Activated CD8-positive, alpha-beta T cell treated with anti-CD3 and anti-CD28 coated beads for 36 hours (primary cell): ENCODE measurements at places on chromosomes 7 and 10.

- DNase-seq: no peak
Observed at GRCh38 chr10:127399668-127400067, 149.4 kb upstream of the NPS start.

GRCh38 chr10:76160446-76161300, 729.2 kb downstream of the LRMDA start:
- DNase-seq: no peak

GRCh38 chr7:149334219-149334618, 72.2 kb downstream of the ZNF783 start:
- DNase-seq: no peak

- DNase-seq: no peak
Observed at GRCh38 chr10:131700032-131700431, 200.8 kb upstream of the PPP2R2D start.

GRCh38 chr7:81209059-81209458, 290.2 kb upstream of the SEMA3C start:
- no peak for DNase-seq

GRCh38 chr10:21754410-21755011, 220.5 kb downstream of the MLLT10 start:
- DNase-seq: no peak

DNA sequence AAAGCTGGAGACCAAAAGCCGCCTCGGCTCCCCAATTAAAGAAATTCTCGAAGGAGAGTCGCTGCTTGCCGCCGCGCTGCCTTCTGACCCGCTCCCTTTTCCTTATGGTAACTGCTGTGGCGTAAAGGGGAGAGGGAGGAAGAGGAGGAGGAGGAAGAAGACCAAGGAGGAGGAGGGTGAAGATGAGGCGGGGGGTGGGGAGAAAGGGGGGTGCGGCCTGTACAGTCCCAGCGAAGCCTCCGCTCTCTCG, 388 bp downstream of the CNOT4 start:
- no peak for DNase-seq

GRCh38 chr10:52566471-52567246, 205.9 kb downstream of the MBL2 start:
- DNase-seq: no peak

DNA sequence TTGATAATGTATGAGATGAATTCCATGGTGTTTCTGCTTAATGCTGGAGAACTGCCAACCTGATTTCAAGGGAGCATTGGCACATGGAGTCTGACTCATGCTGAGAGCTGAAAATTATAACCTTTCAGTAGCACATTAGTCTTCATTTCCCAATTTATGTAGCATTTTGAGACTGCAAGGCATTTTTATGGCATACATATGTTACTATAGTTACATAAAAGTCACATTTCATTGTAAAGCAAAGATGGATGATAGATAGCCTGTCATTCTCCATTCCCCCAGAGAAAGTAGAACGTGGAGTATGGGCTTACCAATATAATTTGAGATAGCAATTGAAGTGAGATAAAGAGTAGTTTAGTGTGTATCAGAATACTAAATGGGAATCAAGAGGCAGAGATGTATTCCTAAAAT, 103.1 kb downstream of the SLC16A9 start:
- no peak for DNase-seq

DNA sequence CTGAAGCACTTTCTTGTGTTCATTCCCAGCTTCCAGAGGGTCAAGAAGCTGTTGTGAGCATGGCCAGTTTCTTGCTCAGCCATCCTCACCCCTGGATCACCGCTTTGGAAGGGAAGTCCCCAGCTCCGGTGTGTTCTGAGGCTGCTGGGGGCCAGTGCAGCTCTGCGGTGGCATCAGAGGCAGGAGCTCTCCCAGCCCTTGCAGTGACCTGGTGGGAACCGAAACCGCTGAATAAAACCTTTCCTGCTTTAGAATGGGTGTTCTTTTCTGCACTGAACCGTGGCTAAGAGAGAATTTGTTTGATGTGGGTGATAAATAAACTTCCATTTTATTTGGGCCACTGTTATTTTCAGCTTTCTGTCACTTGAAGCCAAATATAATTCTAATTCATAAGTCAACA, 450.9 kb upstream of the VSTM2A start:
- DNase-seq: no peak

- DNase-seq: peak; percentile 43
Observed at GRCh38 chr10:114694062-114694461, 36.0 kb upstream of the ABLIM1 start.

GRCh38 chr10:117350909-117351308, 24.3 kb downstream of the PDZD8 start:
- no peak for DNase-seq

DNA sequence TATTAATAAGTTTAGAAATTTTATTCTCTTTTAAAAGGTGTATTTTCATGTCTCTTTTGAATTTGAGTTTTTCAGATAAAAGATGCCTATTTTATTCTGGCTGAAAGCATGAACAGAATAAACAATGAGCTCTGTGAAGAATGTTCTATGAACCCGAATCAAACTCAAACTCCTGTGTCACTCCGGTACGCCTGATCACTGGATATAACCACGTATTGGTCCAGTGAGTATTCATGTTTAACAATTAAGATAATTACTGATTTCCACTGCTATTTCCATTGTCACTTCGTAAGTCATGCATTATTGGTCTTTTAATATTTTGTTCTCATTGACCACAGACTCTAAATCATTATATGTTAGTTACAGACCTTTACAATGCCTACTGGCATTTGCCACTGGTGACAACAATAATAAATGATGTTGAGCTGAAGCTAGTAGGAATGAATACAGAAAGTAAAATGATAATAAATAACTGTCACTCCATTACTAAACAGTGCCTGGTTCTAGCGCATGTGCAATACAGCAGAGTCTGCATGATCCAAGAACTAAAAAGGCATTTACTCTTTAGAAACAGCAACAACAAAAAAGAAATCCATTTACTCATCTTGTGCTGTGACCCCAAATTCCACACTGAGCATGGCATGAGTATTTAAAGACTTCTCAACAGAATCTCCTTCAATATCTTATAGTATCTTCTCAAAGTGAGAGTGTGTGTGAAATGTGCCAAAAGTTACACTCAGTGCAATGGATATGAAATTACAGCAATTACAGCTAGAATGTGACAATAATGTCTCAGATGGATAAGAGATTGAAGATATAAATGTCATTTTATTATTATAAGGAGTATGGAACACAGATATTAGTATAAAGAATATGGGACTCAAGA, 827.0 kb upstream of the LRRTM3 start:
- no peak for DNase-seq

DNA sequence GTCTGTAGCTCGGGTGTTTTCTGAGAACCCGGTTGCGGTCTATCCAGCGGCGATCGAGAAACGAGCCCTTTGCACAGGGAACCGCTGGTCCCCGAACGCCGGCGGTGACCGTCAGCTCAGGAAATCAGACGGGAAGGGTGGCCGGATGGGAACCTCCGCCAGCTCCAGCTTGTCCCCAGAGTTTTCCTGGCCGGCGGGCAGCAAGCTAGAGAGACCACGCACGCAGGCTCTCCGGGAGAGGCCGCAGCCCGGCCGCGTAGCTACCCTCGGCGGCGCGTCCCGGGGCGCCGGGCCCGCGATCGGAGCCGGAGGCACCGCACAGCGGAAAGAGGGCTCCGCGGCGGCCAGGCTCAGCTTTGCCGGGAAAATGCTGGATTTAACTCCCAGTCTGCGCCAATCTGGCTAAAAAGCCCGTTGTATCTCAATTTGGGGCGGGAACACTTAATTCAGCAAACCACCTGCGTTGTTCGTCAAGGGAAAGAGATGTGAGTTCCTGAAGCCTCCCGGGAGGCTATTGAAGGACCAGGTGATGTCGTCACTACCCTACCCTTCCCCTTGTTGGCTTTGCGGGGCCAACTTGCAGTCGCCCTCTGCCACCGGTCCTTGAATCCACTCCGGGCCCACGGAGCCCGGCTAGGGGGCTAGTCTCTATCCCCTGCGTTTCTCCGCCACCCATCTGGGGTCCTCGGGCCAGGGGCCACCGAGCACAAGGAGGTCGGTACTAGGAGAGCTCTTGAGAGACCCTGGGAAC, 859 bp upstream of the CH25H start:
- peak; percentile 42 for DNase-seq

GRCh38 chr10:86955501-86956194, 1.8 kb downstream of the MMRN2 start:
- no peak for DNase-seq

GRCh38 chr7:5472432-5473315, 49.0 kb upstream of the TNRC18 start:
- DNase-seq: peak; percentile 38

DNA sequence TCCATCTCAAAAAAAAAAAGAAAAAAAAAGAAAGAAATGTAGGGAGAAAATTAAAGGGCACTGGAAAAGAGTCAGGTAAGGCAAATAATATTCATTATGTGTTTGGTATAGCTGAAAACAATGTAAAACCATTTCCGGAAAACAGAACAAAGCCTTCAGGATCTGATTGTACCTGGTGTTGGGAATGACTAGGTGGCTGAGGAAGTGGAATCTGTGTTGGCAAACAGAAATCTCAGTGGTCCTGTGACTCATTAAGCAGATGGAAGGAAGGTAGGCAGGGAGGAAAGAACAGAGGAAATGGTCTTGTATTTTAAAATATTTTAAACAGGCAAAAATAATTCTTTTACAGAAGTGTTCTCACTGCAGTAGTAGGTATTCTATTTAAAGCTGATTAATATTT, 55.7 kb upstream of the GATA3 start:
- DNase-seq: no peak

DNA sequence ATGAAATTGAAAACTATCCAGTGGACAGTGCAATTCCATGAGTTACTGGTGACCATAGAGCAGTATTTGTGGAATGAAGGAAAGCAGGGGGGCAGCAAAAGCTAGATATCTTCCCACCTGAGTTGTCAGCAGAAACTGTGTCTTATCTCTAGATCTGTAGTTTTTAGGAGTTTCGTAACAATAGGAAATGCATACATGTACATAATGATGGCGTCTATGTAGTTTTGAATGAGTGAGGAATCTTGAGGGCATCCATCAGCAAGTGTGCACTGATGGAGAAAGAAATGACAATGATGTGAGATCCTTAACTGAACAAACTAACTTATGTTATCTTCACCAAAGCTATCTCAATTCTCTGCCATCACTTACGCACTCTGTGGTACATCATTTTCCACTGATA, 114.5 kb downstream of the LRRC4 start:
- no peak for DNase-seq

DNA sequence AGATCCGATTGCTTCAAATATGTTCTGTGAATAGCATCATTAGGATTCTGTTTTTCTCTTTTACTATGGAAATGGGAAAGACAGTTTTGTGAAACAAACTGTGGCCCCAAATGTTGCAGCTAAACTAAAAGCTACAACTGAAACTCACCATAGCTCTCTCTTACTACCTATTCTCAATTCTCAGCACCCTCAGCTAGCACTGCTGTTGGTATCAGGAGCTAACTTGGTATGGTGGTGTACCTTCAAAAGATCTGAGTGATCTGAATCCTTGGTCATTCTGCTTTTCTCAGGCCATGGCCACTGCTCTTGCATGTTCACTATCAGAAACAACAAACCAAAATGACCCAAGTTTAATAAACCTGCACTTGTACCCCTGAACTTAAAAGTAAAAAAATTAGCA, 1208.0 kb downstream of the SORCS1 start:
- no peak for DNase-seq

DNA sequence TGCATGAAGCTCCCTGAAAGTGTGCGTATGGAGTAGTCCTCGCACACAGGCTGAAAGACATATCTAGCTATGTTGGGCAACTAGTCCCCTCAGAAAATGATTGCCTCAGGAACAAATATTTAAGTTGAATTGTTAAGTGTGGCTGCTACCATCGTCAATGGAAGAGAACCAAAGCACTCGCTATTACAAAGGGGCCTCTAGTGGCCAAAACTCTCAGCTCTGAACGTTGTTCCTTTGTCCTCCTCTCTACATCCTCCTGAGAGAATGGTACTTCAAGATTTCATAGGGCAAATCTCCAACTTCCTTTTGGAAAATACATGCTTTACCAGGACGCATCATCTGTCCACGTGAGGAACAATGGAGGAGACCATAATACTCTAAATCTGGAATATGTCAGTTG, 209.9 kb downstream of the NRG3 start:
- DNase-seq: no peak

DNA sequence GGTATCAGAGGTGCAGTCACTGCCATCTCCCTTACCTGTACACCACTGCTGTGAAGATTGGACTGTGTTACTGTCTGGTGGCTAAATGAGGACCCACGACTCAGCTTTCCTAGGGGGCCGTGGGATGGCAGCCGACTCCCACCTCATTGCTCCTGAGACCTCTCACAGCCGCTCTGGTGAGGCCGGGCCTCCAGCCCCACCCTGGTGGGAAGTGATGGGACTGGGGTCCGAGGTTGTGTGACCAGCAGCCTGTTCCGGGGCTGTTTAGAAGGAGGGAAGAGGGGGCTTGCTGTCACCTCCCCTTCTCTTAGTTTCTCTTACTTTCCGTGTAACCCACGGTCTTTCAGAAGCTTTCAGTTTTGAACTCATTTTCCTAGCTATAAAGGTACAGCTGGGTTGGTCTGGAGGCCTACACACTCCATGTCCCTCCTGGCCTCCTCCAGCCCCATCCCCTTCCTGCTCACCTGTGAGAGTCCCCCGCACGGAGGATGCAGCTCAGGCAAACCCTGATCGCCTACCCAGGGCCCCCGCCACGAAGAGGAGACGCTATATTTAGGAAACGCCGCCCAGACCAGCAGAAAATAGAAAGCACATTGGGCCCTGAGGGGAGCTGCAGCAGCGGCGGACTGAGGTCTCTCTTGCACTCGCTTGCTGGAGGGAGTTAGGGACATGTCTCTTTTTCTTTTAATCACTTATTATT, 4.6 kb downstream of the EMX2 start:
- no peak for DNase-seq

GRCh38 chr10:60142736-60143135, 236.4 kb upstream of the CCDC6 start:
- no peak for DNase-seq

GRCh38 chr7:140540136-140540777, 61.0 kb upstream of the MKRN1 start:
- DNase-seq: no peak

GRCh38 chr7:50537417-50537816, 27.8 kb downstream of the DDC start:
- no peak for DNase-seq

DNA sequence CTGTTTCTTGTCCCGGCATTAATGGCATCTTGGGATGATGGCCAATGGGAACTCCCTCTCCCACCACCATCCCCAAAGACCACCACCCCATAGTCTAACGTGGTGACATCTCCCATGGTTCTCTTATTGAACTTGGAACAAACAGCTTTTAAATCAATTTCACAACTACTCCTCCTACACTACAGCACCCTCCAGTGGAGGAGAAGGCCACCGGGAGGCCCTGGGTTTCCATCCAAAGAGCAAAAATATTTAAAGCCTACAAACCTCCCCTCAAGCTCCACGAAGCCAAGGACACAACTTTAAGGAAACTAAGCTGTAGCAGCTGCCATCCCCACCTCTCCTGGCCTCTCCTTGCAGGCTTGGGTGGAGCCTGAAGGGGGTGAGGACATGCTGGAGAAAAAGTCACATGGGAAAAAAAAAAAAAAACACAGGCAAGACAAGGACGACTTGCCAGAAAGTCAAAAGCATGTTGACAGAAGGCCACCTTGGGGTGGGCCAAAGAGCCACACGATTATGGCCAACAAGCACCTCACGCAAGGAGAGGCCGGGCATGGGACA, 94.0 kb upstream of the LANCL2 start:
- DNase-seq: no peak

GRCh38 chr10:61642676-61643075, 20.1 kb upstream of the CABCOCO1 start:
- DNase-seq: no peak

- no peak for DNase-seq
Observed at GRCh38 chr7:141956084-141956483, 9.3 kb upstream of the CLEC5A start.
